ENCODE measurements at places on chromosomes 16 and 17. TPM values are rescaled to one million over a fixed set of nuclear protein-coding genes. Genes with fewer than 3 reads are reported as not detected.

DNA sequence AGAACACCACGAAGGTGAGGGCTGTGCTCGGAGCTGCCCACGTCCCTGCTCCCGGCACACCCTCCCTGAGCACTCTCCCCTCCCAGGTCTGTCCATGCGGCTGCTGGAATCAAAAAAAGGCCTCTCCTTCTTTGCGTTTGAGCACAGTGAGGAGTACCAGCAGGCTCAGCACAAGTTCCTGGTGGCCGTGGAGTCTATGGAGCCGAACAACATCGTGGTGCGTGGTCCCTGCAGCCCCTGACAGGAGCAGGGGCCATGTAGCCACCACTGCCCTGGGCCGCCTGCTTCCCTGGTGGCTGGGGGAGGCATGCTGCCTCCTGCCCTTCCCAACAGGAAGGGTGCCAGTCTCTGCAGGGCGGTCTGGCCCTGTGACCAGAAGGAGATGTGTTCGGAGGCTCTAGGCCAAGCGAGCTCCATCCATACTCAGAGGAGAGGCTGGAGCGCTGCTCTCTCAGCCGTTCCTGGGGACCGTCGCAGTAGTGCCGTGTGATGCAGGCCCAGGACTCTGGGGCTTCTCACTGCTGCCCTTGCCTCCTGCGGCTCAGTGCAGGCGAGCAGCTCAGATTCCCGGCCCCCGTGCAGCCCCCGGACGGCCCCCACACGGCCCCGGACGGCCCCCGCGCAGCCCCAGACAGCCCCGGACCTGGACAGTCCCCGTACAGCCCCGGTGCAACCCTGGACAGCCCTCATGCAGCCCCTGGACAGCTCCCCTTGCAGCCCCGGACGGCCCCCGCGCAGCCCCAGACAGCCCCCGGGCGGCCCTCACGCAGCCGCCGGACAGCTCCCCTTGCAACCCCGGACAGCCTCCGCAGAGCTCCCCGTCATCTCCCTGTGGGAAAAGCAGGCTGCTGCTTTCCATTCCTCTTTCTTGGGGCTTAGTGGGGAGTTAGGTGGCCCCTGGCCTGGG, 20.5 kb downstream of the TCF25 start:
- no peak overlapping the region for H3K27ac ChIP-seq
- DNase-seq: no peak
- no peak overlapping the region for H3K4me3 ChIP-seq
- H3K27me3 ChIP-seq: no peaks in the 10 kb centered on the region

DNA sequence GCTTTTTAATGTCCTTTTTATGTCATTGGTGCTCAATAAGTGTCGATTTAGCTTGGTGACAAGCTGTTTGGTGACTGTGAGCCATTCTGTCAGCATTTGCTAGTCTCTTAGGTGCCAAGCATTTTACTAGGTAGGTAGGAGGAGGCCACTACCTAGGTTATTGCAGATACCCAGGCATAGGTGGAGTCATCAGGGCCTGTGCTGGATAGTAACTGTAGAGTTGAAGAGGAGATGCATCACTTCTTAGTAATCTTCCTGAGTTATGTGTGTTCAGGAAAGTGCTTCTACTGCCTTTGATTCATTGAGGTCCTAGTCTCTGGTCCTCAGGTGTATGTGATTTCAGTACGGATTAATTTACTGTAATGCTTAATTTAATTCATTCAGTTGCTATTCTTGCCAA, 17.7 kb downstream of the USP10 start:
- H3K4me1 ChIP-seq: peaks cover 11% of the 10 kb centered on the region
- H3K27me3 ChIP-seq: no peaks in the 10 kb centered on the region
- DNase-seq: no peak
- no peak overlapping the region for H3K27ac ChIP-seq
- H3K36me3 ChIP-seq: peaks cover 5% of the 10 kb centered on the region

GRCh38 chr17:16444258-16444886, 29.0 kb downstream of the TRPV2 start:
- DNase-seq: no peak
- peaks cover 4% of the 10 kb centered on the region for H3K4me1 ChIP-seq
- H3K27me3 ChIP-seq: no peaks in the 10 kb centered on the region

DNA sequence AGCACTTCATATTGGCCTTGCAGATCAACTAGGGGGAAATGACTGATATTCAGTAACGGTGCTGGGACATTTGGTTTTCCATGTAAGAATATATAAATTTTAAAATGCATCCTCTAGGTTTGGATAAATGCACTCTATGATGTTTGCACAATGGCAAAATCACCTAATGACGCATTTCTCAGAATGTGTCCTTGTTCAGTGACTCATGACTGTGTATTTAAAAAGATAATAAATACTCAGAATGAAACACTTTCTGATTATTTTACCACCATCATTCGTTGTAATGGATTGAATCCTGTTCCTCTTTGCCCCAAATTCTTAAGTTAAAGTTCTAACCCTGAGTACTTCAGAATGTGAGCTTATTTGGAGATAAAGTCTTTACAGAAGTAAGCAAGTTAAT, 17.2 kb upstream of the ADGRG1 start:
- H3K4me3 ChIP-seq: no peak overlapping the region
- DNase-seq: no peak
- H3K36me3 ChIP-seq: no peaks in the 10 kb centered on the region
- H3K27me3 ChIP-seq: 0 out of 2 replicates have a peak, but pooled peaks cover 2% of the 10 kb centered on the region
- H3K4me1 ChIP-seq: no peaks in the 10 kb centered on the region
- H3K27ac ChIP-seq: no peak overlapping the region

DNA sequence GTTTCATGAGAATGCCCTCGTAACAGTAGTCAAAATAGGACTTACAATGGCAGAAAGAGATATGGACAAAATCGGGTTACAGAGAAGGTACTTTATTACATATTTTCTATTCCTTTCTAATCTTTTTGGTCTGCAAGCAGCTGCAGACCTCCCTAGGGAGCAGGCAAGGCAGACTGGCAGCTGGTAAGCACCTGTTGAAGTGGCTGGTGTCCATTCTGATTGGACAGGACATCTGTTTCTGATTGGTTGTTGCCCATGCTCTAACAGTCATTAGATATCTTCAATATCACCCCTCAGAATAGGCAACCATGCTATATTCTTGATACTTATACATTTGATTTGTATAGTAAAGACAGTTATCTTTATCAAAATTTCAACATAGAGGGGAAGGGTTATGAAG, 606.3 kb downstream of the KCNJ2 start:
- no peak overlapping the region for H3K27ac ChIP-seq
- no peaks in the 10 kb centered on the region for H3K4me1 ChIP-seq
- no peak for DNase-seq

DNA sequence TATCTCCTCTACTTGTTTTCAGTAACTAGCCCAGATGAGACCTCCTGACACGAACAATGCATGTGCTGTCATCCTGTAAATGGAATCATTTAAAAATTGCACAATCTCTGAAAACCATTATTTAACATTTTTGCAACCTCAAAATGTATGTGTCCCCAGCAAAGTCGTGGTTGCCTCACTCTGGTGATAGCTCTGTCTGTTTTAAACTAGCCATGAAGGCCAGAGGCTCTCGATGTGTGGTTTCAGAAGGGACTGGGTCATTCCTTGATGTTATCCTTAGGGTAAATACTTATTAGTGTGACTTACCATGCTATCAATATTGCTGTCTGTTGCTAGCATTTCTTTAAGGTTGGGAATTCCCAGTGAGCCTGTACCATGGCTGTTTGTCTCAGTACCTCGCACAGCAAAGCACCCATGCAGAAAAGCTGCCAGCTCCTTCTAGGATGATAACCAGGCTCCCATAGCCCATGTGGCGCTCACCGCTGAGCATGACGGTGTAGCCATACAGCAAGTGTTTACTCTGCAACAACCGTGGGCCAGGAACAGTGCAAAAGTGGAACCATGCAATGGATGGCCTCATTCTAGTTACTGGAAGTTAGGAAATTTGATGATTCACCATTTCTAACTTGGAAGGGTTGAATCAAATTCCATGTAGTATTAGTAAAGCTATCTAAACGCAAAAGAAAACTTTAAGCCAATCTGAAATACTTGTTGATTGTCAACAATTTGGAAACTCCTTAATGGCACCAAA, 2.9 kb upstream of the PGS1 start:
- H3K4me3 ChIP-seq: no peak overlapping the region
- no peak for DNase-seq

DNA sequence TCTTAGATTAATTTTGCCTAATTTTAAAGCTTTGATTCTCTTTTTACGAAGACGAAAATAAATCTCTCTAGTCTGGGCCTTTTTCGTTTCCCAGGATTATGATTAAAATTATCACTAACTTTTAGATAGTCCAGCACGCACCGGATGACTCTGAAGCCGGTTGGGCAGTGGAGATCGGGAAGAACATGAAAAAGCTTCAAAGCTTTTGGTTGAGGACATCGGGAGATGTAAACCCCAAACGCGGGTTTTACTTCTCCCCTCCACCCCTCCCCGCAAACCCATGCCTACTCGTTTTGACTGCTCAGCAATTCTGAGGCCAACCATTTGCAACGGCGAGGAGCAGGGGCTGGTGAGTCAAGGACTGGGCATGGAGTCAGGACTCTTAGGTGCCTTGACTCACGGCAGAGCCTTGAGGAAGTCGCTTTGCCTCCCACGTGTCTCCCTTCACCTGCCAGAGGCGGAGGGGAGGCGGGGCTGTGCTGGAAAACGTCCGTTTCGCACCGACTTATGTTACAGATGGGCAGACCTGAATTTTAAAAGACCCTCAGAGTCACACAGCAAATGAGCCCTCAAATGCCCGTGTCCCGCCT, 989 bp upstream of the DUSP14 start:
- H3K27me3 ChIP-seq: no peaks in the 10 kb centered on the region
- H3K4me1 ChIP-seq: peaks cover 11% of the 10 kb centered on the region
- H3K4me3 ChIP-seq: peak overlapping the region; percentile 66
- no peak overlapping the region for H3K27ac ChIP-seq
- DNase-seq: peak; percentile 59

DNA sequence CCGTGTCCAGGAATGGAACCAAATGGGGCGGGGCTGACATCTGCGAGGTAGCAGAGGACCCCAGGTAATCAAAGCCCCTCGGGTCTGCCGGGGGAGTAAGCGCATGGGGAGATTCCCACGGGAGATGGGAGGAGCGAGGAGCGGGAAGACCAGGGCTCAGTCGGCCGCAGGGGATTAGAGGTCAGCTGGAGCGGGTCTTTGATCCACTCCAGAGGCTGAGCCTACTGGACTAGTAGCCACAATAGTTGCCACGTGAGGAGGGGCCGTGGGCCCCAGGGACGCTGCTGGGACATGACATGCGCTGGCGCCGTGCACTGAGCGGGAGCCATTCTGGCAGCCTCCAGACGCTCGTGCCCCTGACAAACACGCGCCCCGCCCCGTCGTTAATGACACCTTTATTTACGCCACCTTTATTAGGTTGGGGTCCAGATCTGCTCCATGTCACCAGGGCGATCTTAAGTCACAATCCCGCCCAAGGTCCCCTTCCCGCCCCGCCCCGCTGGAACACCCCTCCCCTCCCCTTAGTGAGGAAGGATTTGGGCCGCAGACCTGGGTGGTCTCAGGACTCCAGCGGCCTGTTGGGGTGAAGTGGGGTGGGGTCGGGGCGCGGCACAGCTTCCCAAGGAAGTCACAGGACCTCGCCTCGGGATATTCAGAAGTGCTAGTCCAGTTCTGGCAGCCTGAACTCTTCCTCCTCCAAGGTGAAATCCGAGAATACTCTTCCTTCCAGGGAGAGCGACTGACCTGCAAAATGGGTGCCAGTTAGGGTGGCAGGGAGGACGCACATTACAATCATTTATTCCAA, 15.0 kb downstream of the PPY start:
- H3K4me1 ChIP-seq: no peaks in the 10 kb centered on the region
- H3K27me3 ChIP-seq: peaks cover 18% of the 10 kb centered on the region
- peak overlapping the region; percentile 55 for H3K4me3 ChIP-seq
- H3K27ac ChIP-seq: no peak overlapping the region

Gene CCDC40
- total RNA-seq: 11.6 TPM

DNA sequence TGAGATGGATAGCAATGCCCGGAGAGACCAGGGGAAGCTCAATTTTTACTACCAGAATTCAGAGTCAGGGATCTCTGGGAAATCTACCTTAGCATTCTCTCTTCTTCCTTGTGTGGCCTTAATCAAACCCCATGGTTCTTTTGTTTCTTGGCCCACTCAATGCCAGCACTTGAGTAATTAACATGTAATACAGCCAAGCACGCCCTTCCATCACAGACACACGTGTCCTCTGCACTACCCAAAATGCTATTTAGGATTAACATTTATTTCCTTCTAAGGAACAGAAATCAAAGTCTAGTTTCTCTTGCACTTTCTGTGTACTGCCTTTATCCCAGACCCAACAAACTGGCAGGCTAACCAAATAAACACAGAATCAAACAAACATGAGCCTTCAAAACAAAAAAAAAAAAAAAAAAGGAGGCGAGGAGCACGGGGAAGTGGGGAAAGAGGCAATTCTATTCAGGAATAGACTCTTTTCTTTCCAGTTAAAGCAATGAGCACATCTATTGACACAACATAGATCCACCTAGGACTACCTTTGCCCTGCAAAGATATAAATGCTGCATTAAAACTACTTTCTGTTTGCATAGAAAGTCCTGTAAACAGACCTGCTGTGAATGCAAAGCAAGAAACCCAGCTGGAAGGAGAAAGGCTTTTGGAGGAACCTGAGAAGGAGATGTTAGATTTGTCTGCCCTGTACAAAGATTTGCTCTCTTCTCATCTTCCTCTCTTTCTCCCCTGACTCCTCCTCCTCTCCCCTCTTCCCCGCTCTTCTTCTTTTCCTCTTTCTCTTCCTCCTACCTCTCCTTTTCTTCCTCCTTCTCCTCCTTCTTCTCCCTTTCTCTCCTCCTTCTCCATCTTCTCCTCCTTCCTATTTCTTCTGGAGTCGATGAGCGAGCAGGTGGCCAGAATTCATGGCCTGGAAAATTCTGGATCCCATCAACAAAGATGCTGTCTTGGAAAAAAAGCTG, 294.4 kb downstream of the NPIPA8 start:
- no peaks in the 10 kb centered on the region for H3K27me3 ChIP-seq
- H3K27ac ChIP-seq: no peak overlapping the region
- DNase-seq: no peak
- H3K4me1 ChIP-seq: no peaks in the 10 kb centered on the region
- H3K36me3 ChIP-seq: no peaks in the 10 kb centered on the region
- no peak overlapping the region for H3K4me3 ChIP-seq

- no peak overlapping the region for H3K27ac ChIP-seq
- no peak overlapping the region for H3K4me3 ChIP-seq
- no peaks in the 10 kb centered on the region for H3K27me3 ChIP-seq
- H3K36me3 ChIP-seq: no peaks in the 10 kb centered on the region
Observed at GRCh38 chr17:65657251-65657828, 95.9 kb upstream of the AXIN2 start.

- no peaks in the 10 kb centered on the region for H3K4me1 ChIP-seq
- H3K27ac ChIP-seq: no peak overlapping the region
Observed at GRCh38 chr16:11058832-11059231, 114.5 kb downstream of the CLEC16A start.

- no peaks in the 10 kb centered on the region for H3K27me3 ChIP-seq
- DNase-seq: no peak
- H3K36me3 ChIP-seq: no peaks in the 10 kb centered on the region
- peaks cover 22% of the 10 kb centered on the region for H3K4me1 ChIP-seq
- H3K27ac ChIP-seq: no peak overlapping the region
Observed at GRCh38 chr17:76123749-76124581, 17.1 kb downstream of the FOXJ1 start.

Gene ENPP7
- total RNA-seq: not detected

Data from H1 (cell line).